ENCODE measurements at places on chromosomes 5 and 9.

DNA sequence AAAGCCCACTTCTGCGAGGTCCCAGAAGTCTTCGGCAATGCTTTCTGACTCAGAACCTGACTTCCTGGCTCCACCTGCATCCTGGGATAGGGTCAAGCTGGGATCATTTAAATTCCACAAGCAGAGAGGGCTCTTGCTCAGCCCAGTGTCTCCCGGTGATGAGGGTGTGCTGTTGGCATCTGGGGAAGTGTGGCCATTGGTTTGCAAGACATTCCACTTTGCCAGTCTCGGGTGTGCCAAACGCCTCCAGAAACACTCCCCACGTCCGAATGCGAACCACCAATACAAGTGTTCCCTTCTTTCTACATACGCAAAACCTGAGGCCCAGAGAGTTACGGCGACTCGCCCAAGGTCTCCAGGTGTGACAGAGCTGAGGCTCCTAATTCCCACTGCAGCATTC, 43.1 kb upstream of the FCN2 start:
- DNase-seq, result no peak

GRCh38 chr5:67203701-67204074, 7.1 kb upstream of the CD180 start:
- no peak for DNase-seq

- no peak for DNase-seq
Observed at GRCh38 chr9:115556432-115556831, 438.5 kb upstream of the TNC start.

- no peak for DNase-seq
Observed at GRCh38 chr5:136080113-136080482, 51.3 kb downstream of the TGFBI start.

DNA sequence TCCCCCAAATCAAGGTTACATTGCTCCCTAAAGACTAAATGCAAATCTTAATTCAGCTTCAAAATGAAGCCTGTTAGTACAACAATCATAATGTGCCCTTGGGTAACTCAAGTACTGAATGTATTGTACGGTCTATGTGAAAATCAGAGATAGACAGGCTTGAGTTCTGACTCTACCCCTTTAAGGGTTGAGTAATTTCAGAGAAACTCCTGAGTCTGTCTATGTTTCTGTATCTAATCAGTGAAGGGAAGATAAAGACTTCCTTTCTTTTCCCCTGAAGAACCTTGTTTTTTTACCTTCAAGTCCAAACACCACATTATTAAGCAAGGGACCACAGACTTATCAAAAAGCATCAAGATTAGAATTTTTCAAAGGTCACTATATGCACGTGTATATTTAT, 108.2 kb downstream of the MPDZ start:
- DNase-seq, result no peak

DNA sequence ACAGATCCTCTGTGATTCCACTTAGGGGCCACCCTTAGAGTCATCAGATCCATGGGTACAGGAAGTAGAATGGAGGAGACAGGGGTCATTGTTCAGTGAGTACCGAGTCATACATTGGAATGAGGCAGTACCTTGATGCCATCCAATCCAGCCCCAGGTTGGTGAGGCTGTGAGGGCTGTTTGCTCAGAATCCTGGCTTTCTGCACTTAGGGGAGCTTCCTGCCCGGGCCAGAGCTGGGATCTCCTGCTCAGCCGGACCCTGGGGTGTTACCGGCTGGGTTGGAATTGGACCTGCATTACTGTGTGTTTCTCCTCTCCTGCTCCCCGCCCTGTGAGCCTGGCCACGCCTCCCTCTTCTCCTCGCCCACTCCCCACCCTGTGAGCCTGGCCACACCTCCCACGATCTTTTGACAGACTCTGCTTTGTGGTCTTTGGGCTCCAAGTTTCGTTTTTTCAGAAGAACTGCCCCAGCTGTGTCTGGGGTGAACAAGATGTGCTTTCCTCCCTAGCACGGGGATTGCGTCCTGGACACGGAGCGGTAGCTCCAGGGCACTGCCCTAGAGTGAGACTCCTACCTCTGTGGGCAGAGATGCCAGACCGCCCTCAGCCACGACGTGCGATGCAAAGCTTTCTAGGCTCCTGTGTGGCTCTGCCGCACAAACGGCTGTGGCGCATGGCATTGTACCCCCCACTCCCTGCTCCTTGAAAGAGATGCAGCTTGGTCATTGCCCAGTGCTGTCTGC, 15.4 kb downstream of the TRAF2 start:
- DNase-seq, result no peak

- no peak for DNase-seq
Observed at GRCh38 chr9:78874061-78874460, 577.1 kb downstream of the PSAT1 start.
